ENCODE measurements at places on chromosomes 3 and 15.

DNA sequence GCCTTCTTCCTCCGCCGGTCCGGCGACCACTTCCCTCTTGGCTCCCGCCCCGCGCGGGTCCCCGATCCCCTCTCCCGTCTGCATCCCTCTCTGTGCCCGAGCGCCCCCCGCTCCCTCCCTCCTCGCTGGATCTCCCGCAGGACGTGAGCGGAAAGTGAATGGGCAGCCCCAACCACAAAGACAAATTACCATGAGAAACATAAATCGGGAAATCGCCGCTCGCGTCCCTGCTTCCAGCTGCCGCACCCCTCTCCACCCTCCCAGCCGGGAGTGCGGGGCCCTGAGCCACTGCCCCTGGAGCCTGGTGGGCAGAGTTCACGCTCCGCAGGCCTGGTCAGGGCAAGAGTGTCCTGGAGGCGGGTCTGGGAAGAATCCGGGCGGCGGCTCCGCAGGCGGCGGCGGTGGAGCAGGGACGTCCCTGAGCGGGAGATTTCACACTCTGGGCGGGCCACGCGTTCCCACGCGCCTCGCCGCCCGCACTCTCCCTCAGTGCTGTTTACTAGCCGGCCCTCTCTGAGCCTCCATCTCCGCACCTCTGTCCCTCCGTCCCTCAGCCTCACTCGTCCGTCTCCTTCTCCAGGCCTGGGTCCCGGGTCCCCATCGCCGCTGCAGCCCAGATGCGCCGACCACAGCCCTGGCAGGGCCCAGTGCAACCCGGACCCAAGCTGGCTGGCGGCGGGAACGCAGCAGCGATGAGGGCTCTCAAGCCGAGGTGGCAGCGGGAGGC lies 835 bp downstream of the SEMA5B start:
- DNase-seq, result no peak

DNA sequence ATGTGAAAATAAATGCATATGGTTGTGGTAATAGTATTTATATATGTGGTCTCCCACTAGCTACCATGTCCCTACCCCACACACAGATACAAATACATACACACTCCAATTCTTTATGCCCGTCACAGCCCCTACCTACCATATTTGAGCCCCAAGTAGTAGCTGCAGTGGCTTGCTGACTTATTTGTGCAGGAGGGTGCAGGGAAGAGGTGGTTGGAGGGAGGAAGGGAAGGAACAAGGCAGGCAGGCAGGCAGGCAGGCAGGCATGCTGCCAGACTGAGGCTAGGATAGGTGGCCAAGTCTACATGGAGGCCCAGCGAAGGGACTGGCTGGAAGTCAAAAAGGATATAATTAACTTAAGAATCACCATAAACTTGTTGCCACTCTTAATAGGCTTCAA lies 82.9 kb downstream of the SCN11A start:
- DNase-seq, result no peak

- no peak for DNase-seq
Observed at GRCh38 chr15:77836121-77836692, 203.5 kb upstream of the LINGO1 start.

DNA sequence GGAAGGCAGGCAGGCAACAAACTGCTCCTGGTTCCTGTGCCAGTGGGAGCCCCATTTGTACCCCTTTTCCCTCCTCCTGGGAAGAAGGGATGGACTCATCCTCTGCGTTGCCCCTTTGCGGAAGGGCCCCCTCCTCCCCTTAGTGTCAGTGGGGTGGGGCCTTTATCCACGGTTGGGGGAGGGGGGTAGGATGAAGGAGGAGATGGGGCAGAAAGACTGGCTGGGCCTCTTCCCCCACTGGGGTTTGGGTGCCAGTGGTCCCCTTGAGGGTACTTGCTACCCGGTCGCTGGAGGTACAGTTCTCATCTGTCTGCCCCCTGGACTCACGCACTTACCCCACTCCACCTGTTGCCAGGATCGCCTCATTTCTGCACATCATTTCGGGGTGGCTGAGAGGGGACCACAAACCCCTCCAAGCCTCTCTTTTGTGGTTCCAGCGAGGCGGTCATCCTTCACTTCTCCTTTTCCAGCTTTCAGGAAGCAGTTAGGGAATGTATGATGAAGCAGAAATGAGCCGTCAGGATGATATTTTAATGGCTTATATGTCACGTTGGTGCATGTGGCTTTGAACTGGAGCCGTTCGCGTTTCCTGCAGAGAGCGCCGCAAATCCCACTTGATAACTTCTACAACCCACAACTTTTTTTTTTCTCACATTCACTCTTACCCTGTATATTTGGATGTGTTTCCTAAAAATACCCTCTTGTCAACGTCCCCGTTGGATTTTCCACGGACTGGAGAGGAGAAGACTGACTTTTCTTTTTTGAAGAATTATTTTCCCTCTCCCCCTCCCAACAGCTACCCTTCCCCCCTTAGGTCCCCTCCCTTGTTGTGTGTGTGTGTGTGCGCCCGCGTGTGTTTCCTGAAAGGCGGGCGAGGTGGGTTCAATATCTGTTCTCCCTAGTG lies at the start of gene ZIC4:
Gene ZIC4, minus strand, starts transcription at position 516 of the 904 bp plus-strand sequence. CDS start 3,746 bp downstream, outside the sequence.
- no peak for DNase-seq

DNA sequence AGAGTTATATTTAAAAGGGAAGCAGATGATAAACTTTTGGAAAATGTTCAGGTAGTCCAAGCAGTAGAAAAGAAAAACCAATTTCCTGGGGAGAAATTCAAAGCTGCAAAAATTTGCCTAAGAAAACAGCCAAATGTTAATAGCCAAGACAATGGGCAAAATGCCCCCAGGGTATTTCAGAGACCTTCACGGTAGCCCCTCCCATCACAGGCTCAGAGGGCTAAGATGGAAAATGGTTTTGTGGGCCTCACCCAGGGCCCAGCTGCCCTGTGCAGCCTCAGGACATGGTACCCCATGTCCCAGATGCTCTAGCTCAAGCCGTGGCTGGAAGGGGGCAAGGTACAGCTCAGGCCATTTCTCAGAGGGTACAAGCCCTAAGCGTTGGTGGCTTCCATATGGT lies 391.0 kb downstream of the ZIC4 start:
- no peak for DNase-seq

- DNase-seq, result no peak
Observed at GRCh38 chr3:146953511-146953981, 348.4 kb upstream of the PLSCR5 start.

DNA sequence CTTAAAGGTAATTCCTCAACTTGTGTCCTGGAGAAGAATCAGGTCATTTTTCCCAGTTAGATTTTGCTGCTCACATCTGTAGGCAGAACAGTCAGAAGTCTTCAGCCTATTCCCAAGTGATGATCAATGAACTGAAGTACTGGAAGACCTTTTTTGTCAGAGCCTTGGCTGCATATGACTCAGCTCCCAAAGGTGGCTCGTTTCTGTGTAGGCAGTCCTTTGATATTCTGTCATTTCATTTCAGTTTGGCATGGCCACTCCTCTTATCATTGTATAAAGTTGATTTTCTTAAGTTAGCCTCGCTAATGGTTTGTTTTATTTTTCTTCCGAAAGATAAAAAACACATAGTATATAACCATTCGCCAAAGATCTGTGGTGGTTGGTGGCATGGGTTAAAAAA lies 90.7 kb downstream of the KLHL25 start:
- DNase-seq, result no peak

- DNase-seq, result no peak
Observed at GRCh38 chr3:169940470-169941181, 26.0 kb upstream of the SEC62 start.

GRCh38 chr15:77988347-77989295 lies 88.9 kb downstream of the TBC1D2B start:
- no peak for DNase-seq

DNA sequence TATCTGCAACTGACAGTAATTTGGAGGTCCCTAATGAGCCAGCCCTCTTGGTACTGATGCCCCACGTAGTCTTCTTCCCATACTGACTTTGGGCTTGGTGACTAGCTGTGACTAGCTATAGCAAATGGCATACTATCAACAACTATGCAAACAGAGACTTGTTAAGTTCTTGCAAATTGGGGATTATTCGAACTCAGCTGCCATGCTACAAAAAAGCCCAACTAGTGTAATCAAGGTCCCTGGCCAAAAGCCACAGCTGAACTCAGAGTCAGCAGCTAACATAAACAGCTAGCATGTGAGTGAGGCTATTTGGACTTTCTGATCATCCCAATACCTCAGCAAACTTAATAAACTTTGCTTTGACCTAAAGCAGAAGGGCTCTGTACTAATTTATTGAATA lies 121.2 kb upstream of the PLXND1 start:
- no peak for DNase-seq

GRCh38 chr3:54167999-54168398 lies 45.6 kb downstream of the CACNA2D3 start:
- no peak for DNase-seq

- no peak for DNase-seq
Observed at GRCh38 chr3:135366816-135367215, 571.8 kb downstream of the EPHB1 start.

- DNase-seq, result no peak
Observed at GRCh38 chr3:99711351-99711750, 73.0 kb downstream of the COL8A1 start.

GRCh38 chr15:61621865-61622264 lies 392.8 kb upstream of the RORA start:
- no peak for DNase-seq

- no peak for DNase-seq
Observed at GRCh38 chr3:129441215-129441614, 1.2 kb downstream of the IFT122 start.

- no peak for DNase-seq
Observed at GRCh38 chr3:139173372-139174108, 128.8 kb upstream of the PRR23C start.

- no peak for DNase-seq
Observed at GRCh38 chr3:149589332-149589731, 68.5 kb downstream of the WWTR1 start.

DNA sequence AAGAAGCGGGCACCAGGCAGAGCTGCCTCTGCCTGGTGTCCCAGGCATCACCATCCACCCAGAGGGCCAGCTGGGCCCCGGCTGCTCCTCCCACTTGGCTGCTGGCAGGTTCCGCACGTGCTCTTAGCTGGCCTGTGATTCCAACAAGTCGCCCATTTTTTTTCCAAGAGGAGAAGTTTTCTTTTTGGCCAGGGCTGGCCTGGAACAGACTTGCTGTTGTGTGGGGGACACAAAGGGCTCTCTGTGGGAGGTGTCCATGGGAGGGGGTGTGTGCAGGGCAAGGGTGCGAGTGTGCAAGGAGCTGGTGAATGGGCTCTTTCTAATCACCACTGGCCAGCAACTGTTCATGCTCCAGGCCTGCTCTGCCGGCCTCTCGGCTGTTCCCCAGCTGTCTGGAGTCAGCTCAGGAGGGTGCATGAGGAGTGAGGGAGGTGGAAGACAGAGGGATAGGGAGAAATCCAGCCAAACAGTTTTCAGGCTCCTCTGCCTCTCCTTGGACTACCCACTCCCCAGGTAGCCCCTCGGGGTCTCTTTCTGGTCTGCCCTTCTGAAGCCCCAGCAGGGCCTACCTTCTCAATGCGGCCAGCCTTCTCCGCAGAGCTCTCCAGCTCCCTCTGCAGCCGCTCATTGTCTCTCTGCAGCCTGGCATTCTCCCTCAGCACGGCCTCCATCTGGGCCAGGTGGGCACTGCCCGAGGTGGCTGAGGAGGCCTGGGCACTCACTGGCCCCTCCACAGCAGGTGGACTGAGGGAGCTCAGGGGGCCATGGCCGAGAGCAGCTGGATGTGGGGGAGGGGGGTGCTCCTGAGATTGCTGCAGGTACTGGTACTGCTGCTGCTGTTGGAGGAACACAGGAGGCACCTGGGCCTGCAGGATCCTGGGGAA lies 7.1 kb downstream of the AMOTL2 start:
- DNase-seq, result no peak

DNA sequence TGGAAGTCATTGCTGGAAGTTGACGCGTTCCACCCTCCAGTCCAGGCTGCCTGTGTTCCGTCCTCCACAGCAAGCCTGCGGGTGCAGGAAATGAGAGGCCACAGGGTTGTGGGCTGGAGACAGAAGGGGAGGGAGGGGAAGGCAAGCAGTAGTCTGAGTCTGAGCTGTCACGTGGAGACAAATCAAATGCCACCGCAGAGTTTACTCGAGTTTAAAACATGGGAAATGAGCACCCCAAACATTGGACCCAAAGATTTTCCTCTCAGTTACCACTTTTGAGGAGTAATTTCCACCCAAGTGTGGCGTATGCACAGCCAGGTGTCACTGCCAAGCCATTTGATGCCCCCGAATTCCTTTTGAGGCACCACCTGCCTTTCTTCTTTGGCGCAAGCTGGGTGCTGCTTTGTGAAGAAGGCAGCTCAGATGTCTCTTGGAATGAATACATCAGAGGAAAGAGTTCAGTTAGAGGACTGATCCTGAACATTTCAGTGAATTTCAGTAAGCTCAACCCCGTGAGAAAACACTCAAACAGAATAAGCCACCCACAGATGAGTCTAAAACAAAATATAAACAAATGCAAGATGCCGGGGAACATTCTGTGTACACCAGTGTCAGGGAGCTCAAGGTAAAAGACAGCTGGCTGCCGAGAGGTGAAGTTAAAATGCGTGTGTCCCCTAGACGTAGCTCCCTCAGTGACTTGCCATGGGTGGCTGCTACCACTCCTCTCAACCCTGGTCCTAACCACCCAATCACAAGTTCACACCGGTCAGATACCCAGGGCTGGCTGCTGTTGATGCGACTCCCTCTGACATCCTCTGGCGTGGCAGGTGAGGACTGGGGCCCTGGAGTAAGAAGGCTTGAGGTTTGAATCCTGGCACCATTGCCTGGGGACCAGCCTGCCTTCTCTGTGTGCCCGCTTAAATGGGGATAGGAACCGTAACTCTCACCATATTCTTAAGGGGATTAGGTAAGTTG lies 203.8 kb downstream of the UACA start:
- no peak for DNase-seq

GRCh38 chr3:133792171-133792763 lies 13.3 kb upstream of the SRPRB start:
- no peak for DNase-seq

DNA sequence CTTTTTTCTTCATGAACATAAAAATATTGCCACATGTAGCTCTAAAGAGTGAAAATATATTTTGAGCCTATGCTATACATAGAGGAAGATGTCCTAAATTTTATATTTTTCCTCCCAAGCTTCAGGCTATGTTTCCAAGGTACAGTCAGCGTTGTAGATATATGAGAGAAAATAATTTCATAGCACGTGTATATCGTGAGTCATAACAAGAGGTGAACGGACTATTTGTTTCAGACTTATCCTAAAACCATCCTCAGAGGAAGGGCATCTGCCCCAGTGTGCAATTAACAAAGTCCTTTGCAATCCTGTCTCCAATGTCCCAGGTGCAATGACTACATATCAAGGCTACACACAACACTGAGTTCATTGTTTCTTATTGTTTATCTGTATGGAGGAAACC lies 177.3 kb upstream of the ARRDC4 start:
- no peak for DNase-seq

DNA sequence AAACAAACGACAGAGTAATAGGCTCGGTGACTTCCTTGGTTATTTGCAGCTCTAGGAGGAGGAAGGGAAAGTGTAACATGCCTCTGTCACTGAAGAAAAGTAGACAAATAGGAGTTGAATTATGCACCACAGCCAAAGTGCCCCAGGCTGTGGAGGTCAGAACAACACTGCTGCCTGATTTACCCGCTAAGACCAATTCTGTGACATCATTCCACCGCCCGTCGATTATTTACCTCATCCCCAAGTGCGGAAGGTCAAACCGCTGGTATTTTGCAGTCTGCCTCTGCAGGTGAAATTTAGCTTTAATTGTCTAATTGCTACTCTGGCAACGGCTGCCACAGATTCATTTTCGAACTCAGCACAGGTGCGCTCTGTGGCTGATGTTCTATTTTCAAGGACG lies 106.3 kb upstream of the PRICKLE2 start:
- no peak for DNase-seq

Measured in stimulated activated CD8-positive, alpha-beta memory T cell treated with anti-CD3 and anti-CD28 coated beads, Interleukin-4, amount 100 ng/mL, for 1 hour (primary cell).